ENCODE measurements at places on chromosomes 7 and 10. TPM values are rescaled to one million over a fixed set of nuclear protein-coding genes. Genes with fewer than 3 reads are reported as not detected.

IFIT5 gene
- 7.5 TPM for total RNA-seq

INPP5A gene
- total RNA-seq = 41.5 TPM

ZSWIM8 gene
- total RNA-seq = 77.1 TPM

TFR2 gene
- 1.8 TPM for total RNA-seq

DNA sequence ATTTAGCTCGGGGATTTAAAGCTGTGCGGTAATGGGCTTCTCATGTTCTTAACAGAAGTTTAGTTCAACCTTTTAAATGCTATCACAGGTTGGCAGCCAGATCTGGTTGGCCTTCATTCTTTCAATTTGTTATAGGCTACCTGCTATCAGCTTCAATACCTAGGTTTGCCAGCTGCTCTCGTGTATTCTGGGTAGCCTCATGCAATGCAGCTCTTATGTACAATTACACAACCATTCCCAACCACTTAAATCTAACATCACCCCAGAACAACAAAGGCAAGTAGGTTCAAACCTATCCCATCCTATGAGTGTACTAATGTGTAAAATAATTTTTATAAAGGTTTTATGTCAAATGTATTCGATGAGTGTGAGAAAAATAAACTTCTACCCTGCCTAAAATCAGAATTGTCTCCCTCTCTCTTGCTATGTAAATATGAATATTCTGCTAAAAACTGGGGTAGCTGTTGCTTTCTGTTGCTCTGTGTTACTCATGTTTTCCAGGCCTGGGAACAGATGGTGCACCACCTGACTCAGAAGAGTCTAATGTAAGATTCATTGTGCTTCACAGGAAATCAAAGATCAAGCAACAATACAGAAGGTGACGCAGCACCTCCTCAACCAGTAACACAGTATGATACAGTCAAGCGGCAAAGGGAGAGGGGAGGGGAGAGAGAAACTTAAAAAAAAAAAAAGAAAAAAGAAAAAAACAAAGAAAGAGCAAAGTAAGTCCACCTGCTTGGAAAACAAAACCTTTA lies 188.6 kb downstream of the ETV1 start:
- H3K27ac ChIP-seq = no peak overlapping the region
- DNase-seq = no peak
- no peaks in the 10 kb centered on the region for H3K27me3 ChIP-seq
- no peak overlapping the region for H3K4me3 ChIP-seq

DNA sequence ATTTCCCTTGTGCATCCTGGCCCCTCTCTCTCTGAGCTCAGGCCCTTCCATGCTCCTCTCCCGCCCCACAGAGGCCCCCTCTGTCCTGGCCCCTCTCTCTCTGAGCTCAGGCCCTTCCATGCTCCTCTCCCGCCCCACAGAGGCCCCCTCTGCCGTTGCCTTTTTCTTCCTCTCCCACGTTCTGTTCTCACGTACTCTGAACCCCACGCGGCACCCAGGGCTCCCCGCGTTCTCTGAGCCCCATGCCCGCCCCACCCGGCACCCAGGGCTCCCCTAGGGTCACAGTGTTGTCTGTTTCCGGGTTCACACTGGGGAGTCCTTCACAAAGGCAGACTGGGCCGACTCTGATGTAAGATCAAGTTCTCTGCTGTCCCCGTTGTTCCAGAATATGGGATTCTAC lies 336.8 kb downstream of the DNAJB6 start:
- H3K4me1 ChIP-seq = no peaks in the 10 kb centered on the region
- no peak overlapping the region for H3K27ac ChIP-seq
- no peaks in the 10 kb centered on the region for H3K36me3 ChIP-seq
- DNase-seq = no peak
- no peaks in the 10 kb centered on the region for H3K27me3 ChIP-seq

GRCh38 chr7:1187127-1187526 lies 27.1 kb upstream of the ZFAND2A start:
- no peaks in the 10 kb centered on the region for H3K4me1 ChIP-seq
- DNase-seq = no peak
- H3K27me3 ChIP-seq = peaks cover 5% of the 10 kb centered on the region
- no peaks in the 10 kb centered on the region for H3K36me3 ChIP-seq

- H3K4me1 ChIP-seq = no peaks in the 10 kb centered on the region
- no peak overlapping the region for H3K27ac ChIP-seq
- no peaks in the 10 kb centered on the region for H3K36me3 ChIP-seq
- no peak overlapping the region for H3K4me3 ChIP-seq
Measured at GRCh38 chr7:22105550-22105949, 159.9 kb upstream of the CDCA7L start.

Data from colonic mucosa (tissue), 4 donors.